ENCODE measurements at places on chromosomes 11 and 22.
A peak's percentile ranks its signal among the peaks of the same experiment; 100 is the strongest.

GRCh38 chr11:34036456-34036855, 15.1 kb upstream of the CAPRIN1 start:
- no peak for DNase-seq

GRCh38 chr22:24180316-24181087, 785 bp upstream of the SUSD2 start:
- no peak for DNase-seq

GRCh38 chr11:134539285-134539684, 127.2 kb upstream of the B3GAT1 start:
- no peak for DNase-seq

DNA sequence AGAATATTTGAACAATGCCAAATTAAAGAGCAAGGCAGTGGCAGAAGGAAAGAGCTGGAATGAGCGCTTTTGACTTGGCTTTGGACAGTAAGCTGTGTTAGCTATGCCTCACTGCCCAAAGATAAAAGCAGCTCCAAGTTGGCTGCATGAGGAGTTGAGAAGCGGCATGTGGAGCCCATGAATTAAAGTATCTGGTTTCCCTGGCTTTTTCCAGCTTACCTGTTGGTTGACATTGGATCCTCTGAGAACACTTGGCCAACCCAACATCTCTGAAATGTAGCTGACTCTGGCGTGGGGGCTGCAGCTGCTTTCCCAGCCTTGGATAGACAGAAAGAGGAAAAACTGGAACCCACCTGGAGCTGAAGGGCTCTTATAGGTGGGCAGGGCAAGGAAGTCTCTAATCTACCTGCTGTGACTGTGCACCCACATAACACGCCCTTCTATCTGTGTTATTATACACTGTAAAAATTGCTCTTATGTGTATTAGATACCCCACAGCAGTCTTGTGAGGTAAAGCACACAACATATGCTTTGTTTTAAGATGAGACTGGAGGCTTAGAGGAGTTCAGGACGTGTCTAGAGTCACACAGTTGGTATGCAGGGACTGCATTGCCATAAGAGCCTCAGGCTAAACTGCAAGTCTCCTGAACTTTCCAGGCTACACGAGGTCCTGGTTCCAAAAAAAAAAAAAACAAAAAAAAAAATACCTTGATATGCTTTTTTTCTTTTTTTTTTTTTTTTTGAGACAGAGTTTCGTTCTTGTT, 5.8 kb downstream of the UBASH3B start:
- DNase-seq = no peak

DNA sequence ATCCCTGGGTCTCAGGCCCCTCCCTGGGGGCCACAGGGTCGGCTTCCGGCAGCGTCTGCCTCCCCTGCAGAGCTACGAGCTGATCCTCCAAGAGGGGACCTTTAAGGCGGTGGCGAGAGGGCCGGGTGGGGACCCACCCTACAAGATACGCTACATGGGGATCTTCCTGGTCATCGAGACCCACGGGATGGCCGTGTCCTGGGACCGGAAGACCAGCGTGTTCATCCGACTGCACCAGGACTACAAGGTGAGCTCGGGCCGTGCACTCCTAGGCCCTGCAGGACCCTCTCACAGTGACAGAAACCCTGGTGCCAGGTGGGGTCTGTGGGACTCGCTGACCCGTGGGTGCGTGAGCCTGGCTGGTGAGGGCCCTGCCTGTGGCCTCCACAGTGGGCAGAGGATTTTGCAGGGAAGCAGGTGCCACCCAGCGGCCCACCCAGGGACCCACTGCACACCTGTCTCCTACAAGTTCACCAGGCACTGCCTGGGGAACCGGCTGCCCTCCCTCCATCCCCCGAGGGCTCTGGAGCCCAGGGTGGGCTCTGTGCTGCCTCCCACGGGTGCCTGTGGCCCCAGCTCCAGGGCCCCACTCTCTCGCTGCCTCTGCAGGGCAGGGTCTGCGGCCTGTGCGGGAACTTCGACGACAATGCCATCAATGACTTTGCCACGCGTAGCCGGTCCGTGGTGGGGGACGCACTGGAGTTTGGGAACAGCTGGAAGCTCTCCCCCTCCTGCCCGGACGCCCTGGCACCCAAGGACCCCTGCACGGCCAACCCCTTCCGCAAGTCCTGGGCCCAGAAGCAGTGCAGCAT, 13.7 kb downstream of the MUC5B start:
- no peak for DNase-seq

DNA sequence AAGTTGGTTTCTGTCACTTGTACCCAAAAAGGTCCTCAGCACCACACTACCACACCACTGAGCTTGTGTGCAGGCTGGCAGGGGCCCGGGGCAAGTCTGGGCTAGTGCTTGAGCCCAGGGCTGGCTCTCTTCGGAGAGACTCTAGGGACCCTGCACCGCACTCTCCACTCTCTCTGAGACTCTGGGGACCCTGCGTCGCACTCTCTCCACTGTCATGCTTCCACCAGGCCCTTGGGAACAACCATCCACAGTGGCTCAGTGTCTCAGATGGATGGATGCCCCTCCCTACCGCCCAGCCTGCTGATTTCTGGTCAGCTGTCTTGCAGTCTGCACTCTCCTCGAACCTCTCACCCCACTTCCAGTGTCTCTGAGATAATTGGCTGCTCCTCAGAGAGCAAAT, 2.0 kb upstream of the SBF1 start:
- no peak for DNase-seq

- peak; percentile 79 for DNase-seq
These were observed 58.6 kb downstream of the UVRAG start for GRCh38 chr11:75873417-75874221.

GRCh38 chr11:120749395-120749794, 237.8 kb downstream of the GRIK4 start:
- no peak for DNase-seq

DNA sequence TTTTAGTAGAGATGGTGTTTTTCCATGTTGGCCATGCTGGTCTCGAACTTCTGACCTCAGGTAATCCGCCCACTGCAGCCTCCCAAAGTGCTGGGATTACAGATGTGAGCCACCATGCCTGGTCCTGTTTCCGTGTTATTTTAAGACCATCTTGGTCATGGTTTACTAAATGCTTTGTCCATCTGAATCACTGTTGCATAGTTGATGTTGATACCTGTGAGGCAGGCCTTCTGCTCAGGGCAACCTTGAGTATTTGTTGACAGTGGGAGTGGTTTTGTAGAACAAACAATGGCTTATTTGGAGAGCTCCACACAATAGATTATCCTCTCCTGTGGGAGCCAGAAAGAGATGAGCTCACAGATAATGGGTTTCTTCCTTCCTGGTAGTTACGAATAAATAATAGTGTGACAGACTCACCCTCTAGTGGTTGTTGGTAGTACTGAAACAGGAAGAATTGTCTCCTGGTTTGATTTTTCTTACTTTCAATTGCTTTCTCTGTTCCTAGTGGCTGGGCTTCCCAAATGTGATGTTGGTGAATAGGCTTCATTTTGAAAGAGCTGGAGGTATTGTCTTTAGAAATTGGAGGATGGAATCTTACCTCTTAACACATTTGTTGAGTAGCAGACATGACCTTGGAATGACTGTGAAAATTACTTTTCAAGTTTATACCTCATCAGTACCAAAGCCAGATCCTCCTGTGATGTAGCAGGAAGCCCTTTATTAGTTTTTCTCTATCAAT, 39.0 kb downstream of the CTNND1 start:
- peak; percentile 29 for DNase-seq

DNA sequence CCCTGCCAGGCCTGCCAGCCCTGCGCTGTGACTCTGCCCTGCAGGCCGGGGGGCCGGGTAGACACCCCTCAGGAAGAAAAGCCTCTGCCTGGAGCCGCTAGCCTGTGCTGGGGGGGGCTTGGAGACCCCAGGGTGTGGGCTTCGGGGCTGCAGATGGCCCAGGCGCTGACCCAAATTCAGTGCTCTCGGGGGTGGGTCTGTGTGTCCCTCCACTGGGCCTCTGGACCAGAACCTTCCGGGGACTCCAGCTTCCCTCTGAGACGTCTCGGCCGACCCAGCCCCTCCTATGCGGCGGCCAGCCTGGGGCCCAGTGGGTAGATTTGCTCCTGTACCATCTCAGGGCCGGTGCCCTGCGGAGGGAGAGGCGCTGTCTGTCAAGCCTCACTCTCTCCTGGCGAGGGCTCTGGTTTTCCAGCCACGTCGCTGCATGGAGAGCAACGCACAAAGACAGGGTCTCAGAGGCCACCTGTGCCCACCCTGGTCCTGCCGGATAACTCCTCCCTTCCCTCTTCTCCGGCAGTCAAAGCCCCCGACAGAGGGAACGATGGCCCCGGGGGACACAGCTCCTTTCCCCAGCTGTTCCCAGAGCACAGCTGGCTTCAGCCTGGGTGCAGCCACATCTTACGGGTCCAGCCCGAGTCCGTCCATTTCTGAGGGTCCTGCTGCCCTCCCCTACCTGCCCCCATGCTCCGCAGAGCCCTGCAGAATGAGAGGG, 40.1 kb upstream of the TOLLIP start:
- no peak for DNase-seq

- no peak for DNase-seq
These were observed 534 bp downstream of the RBFOX2 start for GRCh38 chr22:36027935-36028645.

DNA sequence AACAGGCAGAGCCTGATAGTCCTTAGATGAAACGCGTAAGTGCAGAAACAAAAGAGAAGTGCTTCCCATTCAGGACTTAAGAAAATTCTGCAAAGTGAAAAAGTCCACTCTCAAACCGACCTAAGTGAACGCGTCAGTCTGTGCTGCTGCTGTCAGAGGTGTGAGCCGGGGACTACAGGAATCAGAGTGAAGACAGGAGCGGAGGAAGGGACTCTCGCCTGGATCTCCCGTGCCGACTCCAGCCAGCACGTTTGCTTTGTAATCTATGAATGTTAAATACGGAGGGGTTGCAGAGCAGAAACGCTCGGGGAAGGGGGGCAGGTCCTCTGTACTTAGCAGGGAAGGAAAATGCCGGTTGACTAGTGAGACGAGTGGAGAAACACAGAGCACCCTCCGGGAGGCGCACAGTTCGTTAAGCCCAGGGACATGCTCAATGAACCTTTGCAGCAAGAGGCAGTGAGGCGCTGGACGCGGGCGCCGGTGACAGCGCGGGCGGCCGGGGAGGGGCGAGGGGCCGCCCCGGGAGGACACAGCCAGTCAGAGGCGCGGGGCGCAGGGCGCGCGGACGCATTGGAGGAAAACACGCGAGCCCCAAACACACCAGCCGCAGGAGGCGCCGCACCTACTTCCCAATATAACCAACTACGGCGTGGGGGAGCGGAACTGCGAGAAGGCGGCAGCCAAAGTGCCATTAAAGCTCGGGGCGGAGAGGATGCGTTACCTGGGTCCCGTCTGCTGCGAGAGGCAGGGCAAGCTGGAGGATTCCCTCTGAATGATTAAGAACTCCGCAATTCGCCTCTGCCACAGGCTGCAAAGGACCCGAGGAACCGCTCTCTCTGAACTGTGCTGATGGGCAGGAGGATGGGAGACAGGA, at the start of gene CNTN5:
CNTN5 (plus strand) TSS at position 598 of the 874 bp plus-strand sequence.
- no peak for DNase-seq

GRCh38 chr11:104380358-104380757, 216.4 kb upstream of the PDGFD start:
- DNase-seq = no peak

- no peak for DNase-seq
These were observed 970.4 kb downstream of the BRD1 start for GRCh38 chr22:48857202-48857805.

DNA sequence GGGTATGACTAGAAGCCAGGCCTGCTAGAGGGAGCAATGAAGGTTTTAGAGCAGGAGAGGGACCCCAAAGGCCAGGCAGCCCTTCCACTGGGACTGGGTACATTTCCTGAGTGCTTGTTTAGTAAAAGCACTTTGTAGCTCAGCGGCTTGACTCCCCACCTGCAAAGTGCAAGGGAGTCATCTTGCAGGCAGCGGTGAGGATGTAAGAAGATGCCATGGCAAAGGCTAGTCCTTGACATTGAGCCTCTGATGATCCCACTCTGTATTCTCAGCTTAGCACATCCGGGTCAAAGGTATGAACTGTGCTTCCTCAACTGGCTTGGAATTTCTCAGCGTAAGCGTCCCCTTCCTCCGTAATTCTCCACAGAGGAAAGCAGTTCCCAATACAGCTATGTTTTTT, 3.1 kb upstream of the UBE2L3 start:
- no peak for DNase-seq

- DNase-seq = no peak
These were observed 20.4 kb downstream of the MRGPRX4 start for GRCh38 chr11:18193010-18193409.

GRCh38 chr11:120354068-120354467, 17.9 kb downstream of the ARHGEF12 start:
- DNase-seq = no peak

GRCh38 chr11:128862908-128863660, 4.0 kb downstream of the KCNJ1 start:
- DNase-seq = no peak

DNA sequence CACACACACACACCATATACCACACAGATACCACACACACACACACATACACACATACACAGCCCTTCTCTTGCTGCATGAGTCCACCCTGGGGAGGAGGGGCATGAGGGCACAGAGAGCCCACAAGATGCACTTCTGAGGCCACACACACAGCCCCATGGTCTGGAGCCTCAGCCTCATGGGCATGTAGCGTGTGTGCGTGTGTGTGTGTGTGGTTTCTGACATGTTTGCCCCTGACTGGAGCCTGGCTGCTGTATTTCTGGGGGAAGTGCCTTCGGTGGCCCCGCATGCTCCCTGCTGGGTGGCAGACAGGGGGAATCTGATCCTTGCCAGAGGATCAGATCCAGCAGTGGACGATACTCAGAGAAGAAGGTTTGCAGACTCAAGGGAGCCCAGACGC, 97.0 kb upstream of the PRR5 start:
- no peak for DNase-seq

DNA sequence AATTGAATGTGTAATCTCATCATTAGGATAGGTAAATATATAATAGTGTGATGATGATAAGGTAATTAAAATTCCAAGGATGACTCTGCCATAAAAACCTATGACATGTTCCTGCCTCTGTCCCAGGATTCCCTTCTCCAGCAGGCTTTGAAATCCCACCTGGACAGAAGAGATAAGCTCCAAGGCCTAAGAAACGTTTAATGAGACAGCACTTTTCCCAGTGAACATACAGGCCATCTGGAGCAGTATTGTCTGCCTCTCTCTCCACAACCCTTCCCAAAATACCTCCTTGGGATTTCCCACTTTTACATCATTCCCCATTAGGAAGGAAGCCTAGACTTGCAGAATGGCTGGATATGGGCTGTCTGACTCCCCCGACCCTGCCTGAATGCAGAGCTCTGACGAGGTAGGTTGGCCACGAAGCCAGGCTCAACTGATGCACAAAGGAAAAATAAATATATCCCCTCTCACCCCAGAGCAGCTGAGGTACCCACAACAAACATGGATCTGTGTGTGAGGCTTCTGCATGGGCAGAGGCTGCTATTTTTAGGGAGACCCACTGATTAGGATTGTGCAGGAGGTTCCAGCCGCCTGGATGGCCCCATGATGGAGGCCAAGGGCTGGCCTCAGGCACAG, 71.0 kb downstream of the TMPRSS5 start:
- DNase-seq = no peak

GRCh38 chr11:130243816-130244215, 70.9 kb downstream of the ZBTB44 start:
- no peak for DNase-seq

DNA sequence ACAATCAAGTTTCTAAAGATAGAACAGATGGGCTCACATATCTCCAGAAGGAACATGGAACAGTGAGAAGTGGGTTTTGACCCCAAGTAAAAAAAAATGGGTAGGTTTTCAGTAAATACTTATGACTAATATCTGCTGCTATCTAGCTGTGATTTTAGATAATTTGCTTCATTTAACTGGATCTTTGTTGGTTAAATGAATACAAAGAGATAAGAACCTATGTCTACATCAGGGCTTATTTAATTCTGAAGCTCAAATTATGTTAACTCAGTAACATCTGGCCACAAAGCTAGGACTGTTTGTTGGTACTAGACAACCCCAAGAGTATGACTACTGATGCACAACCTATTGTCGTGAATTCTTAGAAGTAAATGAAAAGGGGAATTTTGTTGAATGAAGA, 144.4 kb upstream of the SESN3 start:
- DNase-seq = no peak

All from GDM1 (cell line).